SK-MEL-5 (cell line): ENCODE measurements at places on chromosomes 4 and X. TPM values are rescaled to one million over a fixed set of nuclear protein-coding genes. Genes with fewer than 3 reads are reported as not detected.

UGT2A2 gene
- not detected in 2 replicates for total RNA-seq

MRPL1 gene
- 19.8 and 24.0 TPM in 2 replicates for total RNA-seq

RAB40AL gene
- not detected in 2 replicates for total RNA-seq

NRK gene
- 0.05 TPM in 1 of 2 replicates, not detected in the other for total RNA-seq

PROM1 gene
- 3.1 and 4.1 TPM in 2 replicates for total RNA-seq

MAGEA4 gene
- 0.19 TPM in 1 of 2 replicates, not detected in the other for total RNA-seq

MMGT1 gene
- total RNA-seq = 28.2 and 28.3 TPM in 2 replicates

DGKK gene
- 0.03 TPM in 1 of 2 replicates, not detected in the other for total RNA-seq

STATH gene
- total RNA-seq = 1.1 and 1.6 TPM in 2 replicates

RAB33A gene
- total RNA-seq = 0.18 TPM in 1 of 2 replicates, not detected in the other

KLB gene
- not detected in 2 replicates for total RNA-seq
